ENCODE measurements at places on chromosomes 7 and 10. TPM values are rescaled to one million over a fixed set of nuclear protein-coding genes. Genes with fewer than 3 reads are reported as not detected.
A peak's percentile ranks its signal among the peaks of the same experiment; 100 is the strongest.

DNA sequence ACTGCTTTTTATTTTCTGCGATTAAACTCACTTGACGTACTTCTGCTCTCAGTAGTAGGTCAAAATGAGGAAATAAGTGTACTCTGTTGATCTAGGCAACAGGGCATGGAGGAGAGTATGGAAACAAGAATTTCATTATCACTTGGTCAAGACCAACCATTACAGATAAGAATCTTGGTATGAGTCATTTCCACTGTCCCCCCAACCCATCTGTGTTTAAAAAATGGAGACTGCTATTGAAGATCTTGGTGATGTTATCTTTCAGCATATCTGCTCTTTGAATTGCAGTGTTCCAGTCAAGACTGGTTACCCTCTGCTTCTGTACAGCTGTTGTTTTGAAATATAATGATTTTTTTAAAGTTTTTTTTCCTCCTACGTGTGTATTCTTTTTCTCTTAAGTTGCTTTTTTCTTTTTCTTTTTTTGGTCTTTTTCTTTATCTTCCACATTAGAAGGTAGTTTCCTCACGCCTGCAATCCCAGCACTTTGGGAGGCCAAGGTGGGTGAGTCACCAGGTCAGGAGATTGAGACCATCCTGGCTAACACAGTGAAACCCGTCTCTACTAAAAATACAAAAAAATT lies 11.7 kb downstream of the STAM start:
- H3K36me3 ChIP-seq = peaks cover 59% of the 10 kb centered on the region
- H3K4me3 ChIP-seq = peak overlapping the region; percentile 79
- peak overlapping the region; percentile 92 for H3K27ac ChIP-seq
- peaks cover 89% of the 10 kb centered on the region for H3K4me1 ChIP-seq

DNA sequence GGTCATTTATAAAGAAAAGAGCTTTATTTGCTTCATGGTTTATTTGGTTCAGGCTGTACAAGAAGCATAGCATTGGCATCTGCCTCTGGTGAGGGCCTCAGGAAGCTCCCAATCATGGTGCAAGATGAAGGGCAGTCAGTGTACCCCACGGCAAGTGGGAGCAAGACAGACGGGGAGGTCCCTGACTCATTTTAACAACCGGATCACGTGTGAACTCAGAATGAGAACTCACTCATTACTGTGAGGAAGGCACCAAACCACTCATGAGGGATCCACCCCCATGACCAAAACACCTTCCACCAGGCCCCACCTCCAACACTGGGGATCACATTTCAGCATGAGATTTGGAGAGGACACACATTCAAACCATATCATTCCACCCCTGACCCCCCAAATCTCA lies 15.7 kb upstream of the CRYGN start:
- peaks cover 17% of the 10 kb centered on the region for H3K4me1 ChIP-seq
- H3K4me3 ChIP-seq = no peak overlapping the region
- H3K27me3 ChIP-seq = peaks cover 5% of the 10 kb centered on the region
- DNase-seq = no peak

- no peak for DNase-seq
- H3K4me1 ChIP-seq = no peaks in the 10 kb centered on the region
- H3K27ac ChIP-seq = no peak overlapping the region
- no peak overlapping the region for H3K4me3 ChIP-seq
- H3K27me3 ChIP-seq = peaks cover 26% of the 10 kb centered on the region
Observed at GRCh38 chr10:114294549-114294948, 55.5 kb downstream of the VWA2 start.

DNA sequence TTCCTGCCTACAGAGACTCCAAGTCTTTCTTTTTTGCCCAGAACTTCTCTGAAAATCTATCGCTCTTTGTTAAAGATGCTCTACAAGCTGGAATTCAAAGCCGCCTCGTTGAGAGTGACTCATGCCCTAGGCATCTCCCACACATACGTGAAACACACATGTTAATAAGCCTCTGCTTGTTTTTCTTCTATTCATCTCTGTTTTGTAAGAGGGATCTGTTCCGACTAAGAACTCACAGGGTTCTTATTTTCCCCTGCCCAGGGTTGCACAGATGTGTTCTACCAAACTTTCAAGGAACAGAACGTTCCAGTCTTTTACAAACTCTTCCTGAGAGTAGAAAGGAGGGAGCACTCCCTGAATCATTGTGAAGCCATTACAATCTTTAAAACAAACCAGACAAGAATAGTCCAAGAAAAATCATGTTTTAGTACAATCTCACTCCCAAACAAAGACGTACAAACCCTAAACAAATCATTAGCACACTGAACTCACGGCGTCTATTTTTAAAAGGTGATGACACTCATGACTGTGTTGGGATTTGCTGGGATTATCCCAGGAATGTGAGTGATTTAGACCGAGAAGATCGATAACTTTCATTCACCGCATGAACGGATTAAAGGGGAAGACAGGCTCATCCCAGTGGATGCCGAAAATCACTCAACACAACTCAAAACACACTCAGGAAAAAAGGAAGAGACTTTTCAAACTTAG lies 55.3 kb upstream of the INPP5A start:
- H3K27me3 ChIP-seq = peaks cover 4% of the 10 kb centered on the region
- H3K36me3 ChIP-seq = no peaks in the 10 kb centered on the region
- H3K4me3 ChIP-seq = peak overlapping the region; percentile 77
- H3K27ac ChIP-seq = peak overlapping the region; percentile 81
- peaks cover 31% of the 10 kb centered on the region for H3K4me1 ChIP-seq

DNA sequence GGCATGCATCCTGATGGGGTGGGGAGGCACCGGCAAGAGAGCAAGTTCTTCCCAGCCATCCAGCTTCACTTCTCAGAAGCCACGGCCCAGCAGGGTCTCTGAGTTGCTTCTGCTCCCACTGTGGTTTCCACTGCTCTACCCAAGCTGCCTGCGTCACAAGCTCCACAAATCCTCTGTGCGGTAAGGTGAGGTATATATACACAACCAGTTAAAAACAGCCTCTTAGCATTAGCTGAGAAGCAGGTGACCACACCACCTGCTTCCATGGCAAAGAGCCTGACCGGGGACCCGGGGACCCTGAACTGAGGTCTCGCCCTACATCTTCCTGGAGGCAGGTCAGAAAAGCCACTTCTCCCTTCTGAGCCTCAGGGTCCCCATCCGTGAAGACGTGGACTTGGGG lies 46.9 kb upstream of the NPFFR1 start:
- H3K36me3 ChIP-seq = 0 out of 2 replicates have a peak, but pooled peaks cover 5% of the 10 kb centered on the region
- no peak overlapping the region for H3K27ac ChIP-seq
- peaks cover 19% of the 10 kb centered on the region for H3K27me3 ChIP-seq
- H3K4me3 ChIP-seq = no peak overlapping the region

- peaks cover 45% of the 10 kb centered on the region for H3K4me1 ChIP-seq
- H3K4me3 ChIP-seq = no peak overlapping the region
- no peak overlapping the region for H3K27ac ChIP-seq
- no peaks in the 10 kb centered on the region for H3K36me3 ChIP-seq
- peaks cover under 1% of the 10 kb centered on the region for H3K27me3 ChIP-seq
- no peak for DNase-seq
Observed at GRCh38 chr10:46031648-46032532, 1.5 kb upstream of the NCOA4 start.

DNA sequence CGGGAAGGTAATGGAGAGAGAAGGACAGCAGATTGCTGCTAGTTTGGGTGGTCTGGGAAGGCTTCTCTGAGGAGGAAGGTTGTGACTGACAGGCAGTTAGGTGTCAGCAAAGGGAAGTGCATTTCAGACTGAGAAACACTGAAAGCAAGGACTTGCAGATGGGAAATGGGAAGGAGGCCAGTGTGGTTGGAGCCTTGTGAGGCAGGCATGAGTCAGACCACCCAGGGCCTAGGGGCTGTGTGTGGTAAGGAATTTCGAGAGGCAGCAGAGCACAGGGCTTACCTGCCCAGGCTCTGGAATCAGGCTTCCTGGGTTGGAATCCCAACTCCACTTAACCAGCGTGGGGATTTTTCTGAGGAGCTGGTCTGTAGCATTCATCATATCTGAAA lies 53.5 kb downstream of the NRF1 start:
- peak overlapping the region; percentile 50 for H3K4me3 ChIP-seq
- peak overlapping the region; percentile 61 for H3K27ac ChIP-seq
- no peaks in the 10 kb centered on the region for H3K27me3 ChIP-seq
- peaks cover 3% of the 10 kb centered on the region for H3K36me3 ChIP-seq

GRCh38 chr10:7902413-7902812 lies 84.1 kb downstream of the TAF3 start:
- H3K4me3 ChIP-seq = no peak overlapping the region
- 0 out of 2 replicates have a peak, but pooled peaks cover 3% of the 10 kb centered on the region for H3K36me3 ChIP-seq
- no peak overlapping the region for H3K27ac ChIP-seq
- no peaks in the 10 kb centered on the region for H3K27me3 ChIP-seq
- DNase-seq = no peak
- H3K4me1 ChIP-seq = no peaks in the 10 kb centered on the region

GRCh38 chr7:32905175-32905662 lies 13.7 kb upstream of the KBTBD2 start:
- peaks cover 9% of the 10 kb centered on the region for H3K4me1 ChIP-seq
- H3K36me3 ChIP-seq = no peaks in the 10 kb centered on the region
- DNase-seq = peak; percentile 93
- H3K27ac ChIP-seq = peak overlapping the region; percentile 75
- H3K4me3 ChIP-seq = peak overlapping the region; percentile 84

GRCh38 chr7:16071246-16071857 lies 350.0 kb downstream of the CRPPA start:
- H3K4me1 ChIP-seq = peaks cover 18% of the 10 kb centered on the region
- no peak overlapping the region for H3K27ac ChIP-seq
- no peak overlapping the region for H3K4me3 ChIP-seq
- H3K36me3 ChIP-seq = no peaks in the 10 kb centered on the region
- DNase-seq = peak; percentile 69
- H3K27me3 ChIP-seq = no peaks in the 10 kb centered on the region

DNA sequence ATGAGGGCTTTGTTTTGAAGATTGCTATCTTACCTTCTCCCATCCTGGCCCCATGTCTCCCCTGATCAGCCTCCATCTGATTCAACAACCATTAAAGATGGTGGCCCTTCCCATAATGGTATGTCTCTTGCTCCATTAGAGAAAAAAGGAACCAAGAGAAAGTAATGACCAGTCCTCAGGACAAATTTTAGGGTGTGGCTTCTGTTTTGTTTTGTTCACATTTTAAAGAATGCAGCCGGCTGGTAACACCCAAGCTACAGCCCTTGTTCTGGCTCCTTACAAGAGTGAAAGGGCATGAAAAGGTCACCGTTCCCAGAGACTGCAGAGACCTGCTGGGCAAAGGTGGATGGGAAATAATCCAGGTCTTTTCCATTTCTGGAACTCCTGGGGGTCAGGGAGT lies 287.9 kb upstream of the NEBL start:
- no peak overlapping the region for H3K27ac ChIP-seq
- peaks cover 1% of the 10 kb centered on the region for H3K27me3 ChIP-seq
- H3K36me3 ChIP-seq = no peaks in the 10 kb centered on the region
- H3K4me3 ChIP-seq = no peak overlapping the region

DNA sequence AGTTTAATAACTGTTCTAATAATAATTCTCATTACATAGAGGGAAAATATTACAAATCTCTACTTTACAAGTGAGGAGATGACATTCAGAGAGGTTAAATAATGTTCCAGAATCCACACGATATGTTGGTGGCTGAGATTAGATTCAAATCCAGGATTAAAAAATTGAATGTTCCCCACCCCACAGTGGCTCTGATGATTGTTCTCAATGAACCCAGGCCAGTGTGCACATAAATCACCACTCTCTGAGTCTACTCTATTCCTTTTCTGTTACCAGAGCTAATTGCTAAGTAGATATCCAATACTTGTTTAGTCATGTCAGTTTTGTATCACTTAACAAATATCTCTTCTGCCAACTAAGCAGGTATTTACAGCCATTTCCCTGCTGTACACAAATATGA lies 281.0 kb downstream of the ABCA13 start:
- no peaks in the 10 kb centered on the region for H3K36me3 ChIP-seq
- H3K4me1 ChIP-seq = no peaks in the 10 kb centered on the region
- DNase-seq = no peak
- no peak overlapping the region for H3K4me3 ChIP-seq

- H3K36me3 ChIP-seq = no peaks in the 10 kb centered on the region
- H3K27ac ChIP-seq = peak overlapping the region; percentile 88
- DNase-seq = peak; percentile 74
- H3K4me1 ChIP-seq = peaks cover 62% of the 10 kb centered on the region
- no peaks in the 10 kb centered on the region for H3K27me3 ChIP-seq
Observed at GRCh38 chr7:91239171-91239604, 25.0 kb upstream of the FZD1 start.

DNA sequence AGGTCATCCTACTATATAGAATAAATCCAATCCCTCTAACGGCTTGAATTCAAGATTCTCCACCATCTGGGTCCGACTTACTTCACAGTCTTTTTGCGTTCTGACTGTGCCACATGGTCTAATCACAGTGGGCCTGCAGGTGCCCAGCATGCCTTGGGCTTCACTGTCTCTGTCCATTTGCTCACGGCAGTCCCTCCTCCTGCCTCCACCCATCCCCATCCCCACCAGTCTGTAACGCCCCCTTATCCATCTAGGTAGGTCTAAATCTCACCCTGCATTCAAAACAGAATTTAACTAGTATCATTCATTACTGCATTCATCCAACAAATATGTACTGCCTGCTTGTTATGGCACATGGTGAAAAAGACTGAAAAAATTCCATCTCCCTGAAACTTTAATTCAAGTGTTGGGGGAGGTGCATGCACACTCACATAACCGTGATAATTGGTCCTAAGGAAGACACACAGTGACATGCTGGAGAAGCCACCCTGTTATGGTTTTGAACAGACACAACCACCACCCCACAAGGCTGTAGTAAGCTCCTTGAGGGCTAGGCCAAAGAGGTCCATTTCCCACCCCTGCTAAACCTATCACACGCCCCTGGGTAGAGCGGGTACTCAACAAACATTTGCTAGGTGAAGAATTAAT lies 24.2 kb downstream of the SORBS1 start:
- H3K4me1 ChIP-seq = no peaks in the 10 kb centered on the region
- no peak overlapping the region for H3K4me3 ChIP-seq
- peaks cover 15% of the 10 kb centered on the region for H3K27me3 ChIP-seq
- DNase-seq = no peak

DNA sequence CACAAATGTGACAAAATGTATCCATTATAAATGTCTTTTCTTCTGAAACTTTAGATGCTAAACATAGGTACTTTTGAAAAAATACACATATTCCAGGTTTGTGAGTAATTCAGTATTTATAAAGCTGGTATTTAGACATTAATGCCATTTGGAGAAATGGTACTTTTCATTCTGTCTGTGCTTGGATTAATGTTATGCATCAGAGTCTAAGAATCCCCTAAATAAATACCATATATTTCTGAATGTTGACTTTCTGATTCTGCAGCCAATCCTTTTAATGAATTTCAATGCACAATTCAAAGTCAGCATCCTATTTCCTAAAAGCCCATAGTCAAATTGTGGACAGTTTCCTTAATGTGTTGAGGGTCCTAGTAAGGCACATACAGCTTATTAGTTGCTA lies 145.0 kb downstream of the DKK1 start:
- no peaks in the 10 kb centered on the region for H3K27me3 ChIP-seq
- no peak overlapping the region for H3K4me3 ChIP-seq
- H3K27ac ChIP-seq = peak overlapping the region; percentile 54
- DNase-seq = peak; percentile 28
- H3K36me3 ChIP-seq = peaks cover 4% of the 10 kb centered on the region

ARHGEF35 gene
- not detected for total RNA-seq

HOXA9 gene
- total RNA-seq = 36.4 TPM

MINDY4 gene
- 2.4 TPM for total RNA-seq

GOLGA7B gene
- total RNA-seq = not detected

GRID1 gene
- total RNA-seq = not detected

TMEM140 gene
- total RNA-seq = 0.46 TPM

ZNF488 gene
- total RNA-seq = not detected

SPAG6 gene
- total RNA-seq = not detected

Measured in HFFc6 (cell line).